ENCODE measurements at places on chromosomes 3 and 15. TPM values are rescaled to one million over a fixed set of nuclear protein-coding genes. Genes with fewer than 3 reads are reported as not detected.

GP5 gene
- total RNA-seq: 1.1 TPM

LIPH gene
- 8.8 TPM for total RNA-seq

CD200R1 gene
- total RNA-seq: 0.83 TPM

POLQ gene
- total RNA-seq: 2.1 TPM

IGSF11 gene
- 0.77 TPM for total RNA-seq

TMEM40 gene
- total RNA-seq: 3.8 TPM

GRCh38 chr3:113291572-113291971 lies 80.2 kb downstream of the BOC start:
- H3K4me3 ChIP-seq: no peak overlapping the region
- H3K27me3 ChIP-seq: no peaks in the 10 kb centered on the region
- DNase-seq: no peak
- H3K36me3 ChIP-seq: no peaks in the 10 kb centered on the region
- H3K4me1 ChIP-seq: peaks cover 21% of the 10 kb centered on the region

DNA sequence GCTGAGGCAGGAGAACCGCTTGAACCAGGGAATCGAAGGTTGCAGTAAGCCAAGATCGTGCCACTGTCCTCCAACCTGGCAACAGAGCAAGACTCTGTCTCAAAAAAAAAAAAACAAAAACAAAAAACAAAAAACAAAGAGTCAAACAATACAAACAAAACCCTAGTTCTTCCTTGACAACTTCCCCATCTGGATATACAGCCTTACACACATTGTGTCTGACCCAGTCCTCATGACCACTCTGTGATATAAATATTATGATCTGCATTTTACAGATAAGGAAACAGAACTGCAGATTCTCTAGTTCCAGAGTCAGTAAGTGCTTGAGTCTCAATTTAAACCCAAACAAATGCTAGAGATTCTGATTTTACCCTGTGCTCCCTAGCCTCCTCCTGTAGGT lies 4.8 kb upstream of the ESYT3 start:
- no peak overlapping the region for H3K4me3 ChIP-seq
- no peaks in the 10 kb centered on the region for H3K36me3 ChIP-seq
- no peak overlapping the region for H3K27ac ChIP-seq
- peaks cover 11% of the 10 kb centered on the region for H3K4me1 ChIP-seq
- DNase-seq: no peak
- peaks cover 18% of the 10 kb centered on the region for H3K27me3 ChIP-seq

DNA sequence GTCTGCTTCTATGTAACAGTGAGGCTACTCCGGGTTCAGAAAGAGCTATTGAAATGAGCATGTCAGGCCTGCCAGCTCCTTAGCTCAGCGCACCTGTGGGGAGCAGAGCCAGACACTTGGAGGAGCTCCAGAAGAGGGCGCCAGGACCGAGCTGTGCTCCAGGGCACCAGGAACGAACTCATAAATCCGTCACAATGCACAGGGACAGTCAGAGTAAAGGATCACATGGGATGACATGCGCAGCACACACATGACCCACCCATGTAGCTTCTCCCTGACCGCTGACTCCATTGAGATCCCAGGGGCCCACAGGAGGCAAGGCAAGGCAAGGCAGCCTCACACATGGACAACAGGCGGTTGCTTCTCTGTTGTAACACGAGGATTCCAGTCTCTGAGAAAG lies 26.0 kb upstream of the GNB5 start:
- H3K4me3 ChIP-seq: no peak overlapping the region
- H3K27ac ChIP-seq: no peak overlapping the region
- peaks cover 5% of the 10 kb centered on the region for H3K36me3 ChIP-seq
- H3K27me3 ChIP-seq: no peaks in the 10 kb centered on the region
- no peaks in the 10 kb centered on the region for H3K4me1 ChIP-seq

- no peaks in the 10 kb centered on the region for H3K27me3 ChIP-seq
- no peak overlapping the region for H3K4me3 ChIP-seq
Observed at GRCh38 chr3:160577556-160578195, 12.3 kb upstream of the KPNA4 start.

GRCh38 chr3:32105291-32106131 lies 909 bp upstream of the GPD1L start:
- H3K27me3 ChIP-seq: no peaks in the 10 kb centered on the region

- H3K27ac ChIP-seq: no peak overlapping the region
- no peak for DNase-seq
- H3K36me3 ChIP-seq: no peaks in the 10 kb centered on the region
- H3K4me3 ChIP-seq: no peak overlapping the region
Observed at GRCh38 chr3:101972430-101973162, 123.3 kb downstream of the NFKBIZ start.

All from lung (tissue), 17 donors.